ENCODE measurements at places on chromosomes 2 and 18. TPM values are rescaled to one million over a fixed set of nuclear protein-coding genes. Genes with fewer than 3 reads are reported as not detected.

GPR155 gene
- 3.4 TPM for total RNA-seq

CD28 gene
- total RNA-seq: not detected

DNA sequence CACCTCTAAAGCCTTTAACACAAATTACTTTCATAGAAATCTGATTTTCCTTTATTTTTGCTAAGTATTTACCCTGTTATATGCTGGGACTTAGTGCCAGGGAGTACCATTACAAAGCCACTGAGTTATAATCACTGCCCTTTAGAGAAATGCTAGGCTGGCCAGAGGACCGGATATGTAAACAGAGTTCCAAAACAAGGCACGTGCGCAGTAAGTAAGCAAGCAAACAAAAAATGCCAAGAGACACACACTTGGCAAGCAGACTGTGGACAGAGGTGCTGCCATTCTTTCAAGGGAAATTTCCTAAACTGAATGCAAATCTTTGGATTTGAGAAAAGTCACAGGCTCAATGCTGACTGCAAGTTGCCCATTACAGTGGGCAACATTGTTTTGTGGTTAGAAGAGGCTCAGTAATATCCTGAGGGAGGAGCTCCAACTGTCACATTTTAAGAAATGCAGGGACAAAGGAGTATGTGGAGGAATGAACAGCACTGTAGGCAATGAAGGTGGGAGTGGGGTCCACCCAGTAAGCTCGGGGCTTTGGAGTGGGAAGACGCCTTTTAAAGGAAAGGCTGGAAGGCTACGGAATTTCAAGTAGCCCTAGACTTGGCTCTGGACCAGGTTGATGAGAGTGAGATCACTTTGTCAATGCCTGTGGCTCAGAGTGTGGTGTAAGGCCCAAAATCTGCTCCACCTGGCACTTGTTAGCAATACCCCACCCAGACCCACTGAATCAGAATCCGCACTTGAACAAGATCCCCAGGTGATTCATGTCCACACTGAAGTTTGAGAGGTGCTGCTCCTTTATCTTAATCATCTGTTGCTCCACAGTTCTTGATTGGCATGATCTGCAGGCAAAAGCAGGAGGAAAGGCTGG, 2.1 kb upstream of the PARD6G start:
- no peak for DNase-seq

DNA sequence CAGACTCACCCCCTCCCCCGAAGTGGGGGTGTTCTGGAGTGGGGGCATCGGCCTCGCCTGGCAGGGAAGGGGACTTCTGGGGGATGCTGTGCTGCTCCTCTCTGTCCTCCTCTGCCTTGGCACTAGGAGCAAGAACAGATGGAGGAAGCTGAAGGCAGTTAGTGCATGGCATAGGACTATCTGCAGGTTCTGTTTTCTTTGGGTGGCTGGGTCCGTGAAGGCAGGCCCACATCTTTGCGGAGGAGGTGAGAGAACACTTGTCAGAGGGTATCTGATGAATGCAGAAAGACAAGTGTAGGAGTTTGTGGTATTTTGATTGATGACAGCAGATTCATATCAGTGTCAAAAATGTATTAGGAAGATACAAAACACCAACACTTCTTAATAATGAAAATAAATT, 411.4 kb downstream of the TSN start:
- DNase-seq: no peak

GRCh38 chr18:11027862-11028261, 121.5 kb downstream of the PIEZO2 start:
- no peak for DNase-seq

STPG4 gene
- not detected for total RNA-seq

DNA sequence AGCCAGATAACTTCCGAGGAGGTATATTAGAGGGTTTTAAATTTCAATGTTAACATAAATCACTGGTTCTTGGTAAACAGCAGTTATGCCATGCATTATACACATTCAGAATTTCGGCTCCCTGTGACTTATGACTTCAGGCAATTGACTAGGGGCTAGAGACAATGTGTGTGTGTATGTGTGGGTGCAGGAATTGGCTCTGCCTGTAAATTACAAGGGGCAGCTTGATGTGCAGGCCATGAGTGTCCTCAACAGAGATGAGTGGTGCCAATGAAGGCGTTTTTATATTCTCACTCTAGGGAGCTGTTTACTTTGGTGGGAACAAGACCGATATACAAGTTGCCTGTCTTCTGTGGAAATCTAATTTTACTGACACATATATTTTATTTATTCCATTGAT, 161.6 kb downstream of the CSRNP3 start:
- DNase-seq: no peak

HOXD3 gene
- 0.66 TPM for total RNA-seq

DNA sequence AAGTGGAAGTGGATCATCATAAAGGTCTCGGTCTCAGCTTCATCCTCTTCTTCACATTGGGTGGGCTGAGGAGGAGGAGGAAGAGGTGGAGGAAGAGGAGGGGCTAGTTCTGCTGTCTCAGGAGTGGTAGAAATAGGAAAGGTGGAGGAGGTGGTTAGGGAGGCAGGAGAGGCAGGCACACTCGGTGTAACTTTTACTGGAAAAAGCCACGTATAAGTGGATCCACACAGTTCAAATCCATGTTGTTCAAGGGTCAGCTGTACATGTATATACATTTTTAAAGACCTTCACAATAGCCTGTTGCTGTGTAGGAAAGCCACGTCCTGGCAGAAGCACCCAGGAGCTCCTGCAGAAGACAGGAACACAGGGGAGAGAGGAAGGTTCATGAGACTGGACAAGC, 110.3 kb upstream of the RAB12 start:
- DNase-seq: no peak

- peak; percentile 10 for DNase-seq
These were observed 97.6 kb downstream of the WDR7 start for GRCh38 chr18:56748698-56749268.

GRCh38 chr18:40133253-40133652, 1821.8 kb upstream of the PIK3C3 start:
- no peak for DNase-seq

IL1B gene
- 4.2 TPM for total RNA-seq

DNA sequence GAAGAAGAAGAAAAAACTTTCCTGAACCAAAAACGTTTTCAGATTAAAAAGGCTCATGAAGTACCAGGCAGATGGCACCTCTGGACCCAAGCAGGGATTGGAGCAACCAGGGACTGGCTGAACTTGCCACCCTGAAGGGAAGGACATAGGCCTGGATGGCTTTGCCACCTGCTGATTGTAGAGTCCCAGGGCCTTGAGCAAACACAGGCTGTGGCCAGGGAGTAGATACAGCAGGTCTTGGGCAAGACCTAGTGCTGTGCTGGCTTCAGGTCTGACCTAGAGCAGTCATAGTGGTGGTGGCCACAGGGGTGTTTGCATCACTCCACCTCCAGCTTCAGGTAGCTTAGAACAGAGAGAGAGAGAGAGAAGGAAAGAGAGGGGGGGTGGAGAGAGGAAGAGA, 231.5 kb upstream of the FBXO11 start:
- DNase-seq: no peak

- no peak for DNase-seq
These were observed 487.4 kb upstream of the CELF4 start for GRCh38 chr18:38052879-38053590.

- DNase-seq: no peak
These were observed 549.0 kb upstream of the SLC8A1 start for GRCh38 chr2:41000906-41001305.

- peak; percentile 81 for DNase-seq
These were observed 49.9 kb downstream of the ALPK2 start for GRCh38 chr18:58578835-58579560.

GRCh38 chr18:62545098-62545497, 22.3 kb downstream of the ZCCHC2 start:
- DNase-seq: no peak

GRCh38 chr2:41326851-41327250, 721.0 kb upstream of the PKDCC start:
- DNase-seq: no peak

INHA gene
- total RNA-seq: not detected

DNA sequence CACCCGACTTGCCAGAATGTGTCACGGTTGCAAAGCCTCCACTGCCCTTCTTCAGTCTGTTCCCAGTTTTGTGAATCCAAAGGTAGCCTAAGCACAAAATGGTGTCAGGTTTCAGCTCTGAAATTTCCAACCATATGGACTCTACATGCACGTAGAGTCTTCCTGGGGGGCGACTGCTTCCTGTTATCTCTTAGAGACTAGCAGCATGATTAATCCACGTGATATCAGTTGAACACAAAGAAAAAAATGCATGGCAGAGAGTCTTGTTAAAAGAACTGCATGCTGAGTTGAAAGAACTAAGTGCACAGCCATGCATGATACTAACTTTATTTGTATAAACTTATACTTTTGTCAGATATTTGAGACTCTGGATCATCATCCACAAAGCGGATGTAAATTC, 404.4 kb downstream of the SOCS6 start:
- DNase-seq: no peak

CLEC4F gene
- total RNA-seq: not detected

DNA sequence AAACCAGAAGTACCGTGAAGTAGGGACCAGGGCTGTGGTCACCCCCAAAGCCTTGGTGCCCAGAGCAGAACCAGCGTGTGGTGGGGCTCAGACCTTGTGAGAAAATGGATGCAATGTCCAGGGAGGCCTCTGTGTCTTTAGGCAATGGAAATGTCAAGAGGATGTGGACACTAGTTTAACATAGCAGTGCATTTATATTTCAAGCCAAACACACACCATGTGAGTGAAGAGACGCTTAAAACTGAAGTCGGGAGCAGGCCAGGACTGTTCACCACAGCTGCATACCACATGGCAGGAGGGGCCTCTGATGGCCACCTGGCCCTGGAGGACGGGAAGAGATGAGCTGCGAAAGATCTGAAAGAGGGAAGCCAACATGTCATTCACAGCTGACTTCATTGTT, 87.3 kb upstream of the LDLRAD4 start:
- no peak for DNase-seq

FN1 gene
- 887 TPM for total RNA-seq

DNA sequence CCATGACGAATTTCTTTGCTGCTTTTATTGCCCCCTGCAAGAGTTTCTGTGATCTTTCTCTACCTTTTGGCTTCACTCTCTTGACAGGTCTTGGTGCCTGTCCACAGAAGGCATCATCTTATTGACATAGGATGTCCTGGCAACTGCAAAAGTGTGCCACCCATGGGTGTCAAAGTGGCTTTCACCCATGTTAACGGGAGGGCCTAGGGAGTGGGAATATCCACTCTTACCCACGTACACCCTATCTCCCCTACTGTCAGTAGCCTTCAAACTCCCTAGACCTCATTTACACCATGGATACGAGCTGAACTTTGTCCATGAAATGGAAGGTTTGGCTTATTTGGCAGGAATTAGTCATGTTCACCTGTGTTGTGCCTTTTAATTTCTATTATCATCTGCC, 16.2 kb upstream of the SULT1C3 start:
- DNase-seq: no peak

LOXL3 gene
- 14.8 TPM for total RNA-seq

VWC2L gene
- not detected for total RNA-seq

GRCh38 chr18:32552421-32553030, 81.8 kb upstream of the GAREM1 start:
- peak; percentile 53 for DNase-seq

LRP2 gene
- 0.13 TPM for total RNA-seq

GCG gene
- total RNA-seq: not detected

- peak; percentile 75 for DNase-seq
These were observed 182.6 kb upstream of the HAAO start for GRCh38 chr2:42974721-42975717.

IL1R2 gene
- not detected for total RNA-seq

DNA sequence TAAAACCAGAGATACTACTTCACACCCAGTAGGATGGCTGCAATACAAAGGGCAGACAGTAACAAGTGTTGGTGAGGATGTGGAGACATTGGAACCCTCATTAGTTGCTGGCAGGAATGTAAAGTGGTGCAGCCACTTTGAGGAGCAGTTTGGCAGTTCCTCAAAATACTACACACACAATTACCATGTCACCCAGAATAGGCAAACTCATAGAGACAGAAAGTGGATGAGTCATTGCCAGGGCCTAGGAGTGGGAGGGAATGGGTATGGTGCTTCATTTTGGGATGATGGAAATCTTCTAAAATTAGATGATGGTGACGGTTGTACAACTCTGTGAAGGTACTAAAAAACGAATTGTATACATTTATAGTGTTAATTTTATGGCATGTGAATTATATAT, 54.8 kb downstream of the ATP9B start:
- no peak for DNase-seq

- DNase-seq: no peak
These were observed 168.8 kb downstream of the ZNF385B start for GRCh38 chr2:179692610-179693009.

DNA sequence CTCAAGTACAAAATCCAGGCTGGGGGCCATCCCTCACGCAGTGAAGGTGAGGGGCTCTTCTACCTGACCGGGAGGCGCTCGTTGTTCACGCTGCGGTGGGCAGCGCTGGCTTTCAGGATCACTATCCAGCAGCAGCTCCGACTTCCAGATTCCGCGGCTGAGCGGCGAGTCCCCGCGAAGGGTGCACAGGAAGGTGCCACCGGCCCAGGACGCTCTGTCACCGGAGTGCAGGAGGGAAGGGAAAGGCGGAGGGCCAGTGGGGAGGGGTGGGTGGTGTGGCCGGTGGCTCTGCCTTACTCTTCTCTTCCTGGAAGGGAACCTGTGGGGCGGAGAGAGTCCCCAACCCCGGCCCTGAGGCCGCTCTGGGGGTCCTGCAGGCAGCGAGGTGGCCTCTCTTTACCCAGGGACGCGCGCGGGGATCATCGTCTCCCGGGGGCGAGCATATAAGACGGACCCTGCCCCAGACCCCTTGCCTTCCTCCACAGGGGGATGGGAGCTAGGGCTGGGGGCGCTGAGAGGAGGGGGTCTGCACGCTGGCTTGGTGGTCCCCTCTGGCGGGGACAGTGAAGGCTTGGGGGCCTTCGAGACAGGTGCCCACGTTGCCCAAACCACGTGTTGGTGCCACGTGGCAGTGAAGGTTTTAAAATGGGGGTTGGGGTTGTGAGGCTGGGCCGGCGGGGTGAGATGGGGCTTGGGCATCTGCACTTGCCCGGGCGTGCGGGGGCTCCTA, 26.9 kb upstream of the HS6ST1 start:
- DNase-seq: no peak

KHK gene
- 0.11 TPM for total RNA-seq

- no peak for DNase-seq
These were observed 271.3 kb downstream of the THSD7B start for GRCh38 chr2:137036619-137037018.

DNA sequence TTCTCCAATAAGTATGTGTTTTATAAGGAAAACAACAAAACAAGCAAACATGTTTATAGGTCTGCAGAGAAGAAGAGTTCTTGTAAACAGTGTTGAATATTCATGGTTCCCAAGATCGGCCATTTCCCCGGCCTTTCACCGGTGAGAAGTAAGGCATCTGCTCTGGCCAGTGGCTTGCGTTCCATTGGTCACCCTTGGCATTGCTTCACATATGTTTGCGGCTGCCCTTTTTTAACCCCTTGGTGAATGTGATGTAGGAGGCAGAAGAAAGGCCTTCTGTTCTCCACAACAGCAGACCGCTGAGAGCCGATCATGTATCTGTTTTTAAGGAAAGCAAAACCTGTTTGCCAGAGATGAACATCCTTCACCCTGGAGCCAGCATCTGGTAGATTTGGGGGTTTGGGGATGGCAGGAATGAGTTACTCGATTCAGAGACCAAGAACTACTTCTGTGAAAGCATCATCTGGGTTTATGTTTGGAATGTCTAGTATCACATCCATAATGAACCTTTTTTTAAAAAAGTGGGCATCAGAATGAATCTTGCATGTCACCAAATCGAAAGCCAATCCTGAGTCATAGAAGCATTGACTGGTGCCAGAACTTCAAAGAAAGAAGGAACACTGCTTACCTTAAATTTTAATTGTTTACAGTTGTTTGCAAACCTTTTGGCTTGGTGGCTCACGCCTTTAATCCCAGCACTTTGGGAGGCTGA, 112.3 kb downstream of the AGAP1 start:
- no peak for DNase-seq

TMEM198 gene
- total RNA-seq: 0.03 TPM

GRCh38 chr2:40279001-40279400, 172.9 kb downstream of the SLC8A1 start:
- DNase-seq: peak; percentile 25

Data from SJSA1 (cell line).